Stimulated activated CD8-positive, alpha-beta memory T cell treated with anti-CD3 and anti-CD28 coated beads, Interleukin-7, amount 100 ng/mL, for 1 hour (primary cell): ENCODE measurements at places on chromosomes 5 and 9.

DNA sequence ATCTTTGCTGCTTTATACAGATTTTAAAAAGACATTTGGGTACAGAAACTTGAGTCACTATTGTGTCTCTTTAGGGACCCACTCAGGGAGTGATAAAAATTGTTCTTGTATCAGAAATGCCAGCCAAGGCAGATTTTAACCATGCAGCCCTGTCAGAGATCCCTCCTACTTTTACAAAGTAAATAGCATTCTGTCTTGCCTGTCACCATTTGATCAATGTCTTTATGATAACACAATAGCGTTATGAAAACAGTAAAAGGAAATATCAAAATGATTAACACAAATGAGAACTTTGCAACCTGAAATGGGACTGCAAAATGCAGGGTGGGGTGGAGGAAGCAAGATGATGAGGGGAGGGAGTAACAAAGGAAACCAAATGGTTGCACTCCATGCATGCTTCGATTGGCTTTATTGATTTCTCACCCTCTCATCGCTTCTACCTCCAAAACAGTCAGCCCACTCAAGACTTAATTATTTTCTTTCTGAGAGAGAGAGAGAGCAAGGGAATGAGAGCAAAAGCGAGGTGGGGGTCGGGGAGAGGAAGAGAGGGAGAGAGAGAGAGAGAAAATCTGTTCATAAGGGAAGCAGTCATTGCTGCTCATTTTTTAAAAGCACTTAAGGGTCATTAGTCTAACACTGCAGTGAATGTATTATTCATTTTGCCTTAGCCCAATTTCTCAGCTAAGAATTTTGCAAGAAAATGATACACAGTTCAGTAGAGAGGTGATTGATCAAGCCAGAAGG lies 576.5 kb downstream of the CSNK1G3 start:
- DNase-seq = no peak

DNA sequence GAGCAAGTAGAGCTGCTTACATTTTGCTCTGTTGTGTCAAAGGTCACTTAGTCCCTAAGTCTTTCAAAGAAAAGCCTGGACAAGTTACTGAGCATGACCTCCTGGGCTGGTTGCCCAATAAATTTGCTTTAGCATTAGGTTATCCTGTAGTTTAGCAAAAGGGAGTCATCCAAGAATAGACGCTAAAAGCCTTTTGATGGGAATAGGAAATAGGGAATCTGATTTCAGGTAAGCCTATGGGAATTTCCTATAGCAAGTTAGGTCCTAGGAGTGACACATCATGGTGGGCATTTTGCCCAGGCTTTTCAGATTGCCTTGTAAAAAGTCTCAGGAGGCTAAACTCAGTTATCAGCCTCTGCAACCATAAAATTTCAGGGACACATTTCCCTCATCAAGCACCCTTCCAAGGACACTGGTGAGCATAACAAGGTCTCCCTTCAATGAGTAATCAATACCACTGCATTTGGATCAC lies 67.6 kb upstream of the RANBP3L start:
- no peak for DNase-seq

- DNase-seq = no peak
Measured at GRCh38 chr9:84212982-84213381, 127.6 kb downstream of the SLC28A3 start.

- no peak for DNase-seq
Measured at GRCh38 chr9:4663956-4664355, 1.9 kb downstream of the PLPP6 start.

DNA sequence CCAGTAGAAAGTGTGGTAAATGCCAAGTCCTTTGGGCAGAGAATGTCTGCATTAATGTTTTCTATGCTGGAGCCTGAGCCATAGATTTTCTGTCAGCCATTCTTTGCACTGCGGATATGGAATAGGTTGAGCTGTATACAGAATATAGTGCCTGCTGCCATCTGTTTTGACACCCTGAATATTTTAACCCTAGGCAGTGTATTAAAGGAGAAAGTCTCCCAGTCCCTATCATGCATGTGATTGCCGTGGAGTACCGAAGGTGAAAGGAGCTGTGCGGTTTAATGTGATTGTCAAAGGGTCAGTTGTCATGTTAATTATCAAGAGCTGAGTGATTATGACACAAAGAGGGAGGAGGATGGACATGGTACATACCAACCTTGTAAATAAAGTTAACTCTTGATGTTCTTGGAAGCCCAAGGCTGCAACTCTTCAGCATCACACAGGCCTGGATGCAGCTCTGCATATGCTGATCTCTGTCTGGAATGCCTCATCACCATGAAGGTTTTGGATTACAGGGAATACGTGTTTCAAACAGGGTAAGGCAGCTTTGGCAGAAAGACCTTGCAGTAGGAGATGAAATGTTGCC lies 247.1 kb upstream of the ELAVL2 start:
- no peak for DNase-seq

GRCh38 chr5:106423109-106423897 lies 1247.4 kb downstream of the EFNA5 start:
- DNase-seq = no peak

GRCh38 chr5:127316011-127316410 lies 25.4 kb downstream of the MEGF10 start:
- DNase-seq = no peak

DNA sequence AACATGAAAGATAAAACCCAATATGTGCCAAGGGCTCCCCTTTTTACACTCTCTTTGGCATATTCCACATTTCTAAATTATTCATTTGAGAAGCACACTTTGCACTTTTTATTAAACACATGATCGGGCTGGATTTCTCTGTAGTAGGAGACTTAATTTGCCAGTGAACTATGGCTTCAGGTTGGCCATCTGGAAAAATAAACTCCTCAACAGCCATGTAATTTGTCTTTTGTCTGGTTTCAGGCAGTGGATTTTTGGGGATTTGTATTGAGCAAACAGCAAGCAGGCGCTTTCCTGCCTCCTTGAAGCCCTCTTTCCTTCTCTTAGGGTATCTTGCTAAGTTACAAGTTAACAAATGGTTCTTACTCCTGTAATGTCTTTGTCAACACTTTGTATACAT lies 73.0 kb upstream of the DMRTA1 start:
- no peak for DNase-seq

GRCh38 chr5:143059976-143060765 lies 290.0 kb downstream of the ARHGAP26 start:
- no peak for DNase-seq

GRCh38 chr5:158759283-158759682 lies 340.4 kb downstream of the EBF1 start:
- DNase-seq = no peak

- DNase-seq = no peak
Measured at GRCh38 chr5:24188216-24188925, 456.4 kb downstream of the CDH10 start.

- DNase-seq = no peak
Measured at GRCh38 chr5:132776131-132776937, 705 bp downstream of the SEPTIN8 start.

DNA sequence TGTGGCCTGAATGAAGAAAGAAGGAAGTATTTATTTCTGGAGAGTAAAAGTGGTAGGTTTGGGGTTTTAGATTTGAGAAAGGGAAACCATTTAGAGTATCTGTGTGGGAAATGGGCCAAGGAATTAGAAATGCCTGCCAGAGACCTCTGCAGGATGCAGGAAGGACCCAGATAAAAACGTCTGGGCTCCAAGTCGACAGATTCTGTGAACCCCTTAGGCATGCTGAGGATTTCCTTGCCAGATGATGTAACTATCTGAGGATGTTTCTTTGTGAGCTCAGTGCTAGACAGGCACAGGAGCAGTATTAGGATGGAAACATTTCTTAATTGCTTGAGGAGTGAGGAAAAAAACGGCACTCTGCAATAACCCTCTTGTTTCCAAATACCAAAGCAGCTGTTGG lies 251.8 kb upstream of the DMRT1 start:
- DNase-seq = no peak

GRCh38 chr5:173028811-173029327 lies 27.3 kb upstream of the CREBRF start:
- DNase-seq = no peak

DNA sequence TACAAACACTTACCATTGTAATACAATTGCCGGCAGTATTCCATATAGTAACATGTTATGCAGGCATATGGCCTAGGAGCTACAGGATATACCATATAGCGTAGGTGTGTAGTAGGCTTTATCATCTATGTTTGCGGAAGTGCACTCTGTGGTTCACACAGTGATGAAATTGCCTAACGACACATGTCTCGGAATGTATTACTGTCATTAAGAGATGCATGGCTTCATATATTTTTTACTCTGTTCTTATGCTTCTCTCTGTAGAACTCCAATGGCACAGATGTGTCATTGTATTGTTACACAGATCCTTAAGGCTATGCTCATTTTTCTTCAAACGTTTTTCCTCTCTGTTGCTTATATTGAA lies 19.2 kb upstream of the ANKRD18A start:
- no peak for DNase-seq

DNA sequence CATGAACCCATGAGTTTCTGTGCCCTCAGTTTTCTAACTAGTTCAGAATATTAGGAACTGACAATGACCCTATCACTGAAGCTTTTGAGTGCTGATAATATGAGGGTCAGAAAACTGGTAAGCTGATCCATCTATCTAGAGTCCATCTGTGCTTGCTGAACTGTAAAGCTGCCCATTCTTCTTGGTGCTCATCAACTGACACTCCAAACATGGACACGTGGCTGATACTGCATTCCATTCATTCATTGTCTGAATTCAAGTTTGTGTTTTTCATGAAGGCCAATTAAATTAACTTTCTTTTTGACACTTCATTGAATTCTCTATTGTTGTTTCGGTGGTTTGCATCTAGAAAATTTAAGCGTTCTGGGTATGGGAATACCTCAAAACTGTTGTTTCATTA lies 17.6 kb downstream of the NREP start:
- no peak for DNase-seq

GRCh38 chr5:62642468-62642867 lies 63.8 kb downstream of the LRRC70 start:
- DNase-seq = no peak
